ENCODE measurements at places on chromosomes 7 and 10.

- no peak for DNase-seq
Measured at GRCh38 chr7:135193615-135194081, 17.7 kb downstream of the WDR91 start.

DNA sequence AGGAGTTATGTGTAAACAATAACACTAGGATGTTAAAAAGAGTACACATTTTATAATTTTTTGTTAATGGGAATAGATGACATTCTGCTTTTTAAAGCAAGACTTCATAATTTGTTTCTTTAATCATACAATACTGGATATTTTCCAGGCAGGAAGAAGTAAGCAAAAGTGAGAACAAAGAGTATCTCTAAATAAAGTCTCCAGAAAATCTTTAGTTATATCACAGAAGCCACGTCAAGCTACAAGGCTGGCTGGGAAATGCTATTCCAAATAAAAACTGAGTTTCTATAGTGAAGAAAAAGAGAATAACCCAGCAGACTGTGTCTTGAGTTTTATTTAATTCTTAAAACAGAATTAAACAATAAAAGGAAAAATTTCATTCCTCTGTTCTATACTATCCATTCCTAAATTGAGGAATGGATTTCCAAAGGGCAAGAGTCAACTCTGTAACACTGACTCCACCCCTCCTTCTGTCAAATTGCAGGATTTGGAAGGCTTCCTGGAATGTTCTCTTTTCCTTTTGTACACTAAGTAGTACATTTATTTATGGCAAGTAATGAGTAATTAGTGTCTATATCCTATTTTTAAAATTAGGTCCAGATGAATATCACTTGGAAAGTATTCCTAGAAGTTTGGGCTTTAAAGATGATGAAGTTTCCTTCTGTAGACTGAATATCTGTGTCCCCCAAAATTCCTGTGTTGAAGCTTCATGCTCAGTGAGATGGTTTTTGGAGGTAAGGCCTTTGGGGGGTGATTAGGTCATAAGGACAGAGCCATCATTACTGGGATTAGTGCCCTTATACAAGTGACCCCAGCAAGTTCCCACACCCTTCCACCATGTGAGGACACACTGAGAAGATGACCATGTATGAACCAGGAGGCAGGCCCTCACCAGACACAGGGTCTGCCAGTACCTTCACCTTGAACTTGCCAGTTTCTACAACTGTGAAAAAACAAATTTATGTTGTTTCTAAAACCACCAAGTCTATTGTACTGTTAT is 290.9 kb downstream of the CRPPA start:
- no peak for DNase-seq

DNA sequence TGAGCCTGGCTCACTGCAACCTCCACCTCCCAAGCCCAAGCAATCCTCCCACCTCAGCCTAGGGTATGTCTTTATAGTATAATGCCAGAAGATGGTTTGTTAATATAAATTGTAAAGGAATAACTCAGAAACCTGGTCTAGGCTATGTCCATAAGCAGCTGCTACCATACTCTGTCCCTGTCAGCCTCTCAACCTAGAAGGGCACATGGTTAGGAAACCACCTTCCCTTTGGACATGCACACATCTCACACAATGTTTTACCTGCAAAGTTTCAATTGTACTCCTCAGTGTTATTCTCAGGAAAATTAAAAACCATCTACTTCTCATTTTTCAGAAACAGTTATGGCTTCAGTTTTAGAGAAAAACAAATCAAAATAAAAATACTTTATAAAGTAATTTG is 40.1 kb downstream of the ARHGAP21 start:
- no peak for DNase-seq

DNA sequence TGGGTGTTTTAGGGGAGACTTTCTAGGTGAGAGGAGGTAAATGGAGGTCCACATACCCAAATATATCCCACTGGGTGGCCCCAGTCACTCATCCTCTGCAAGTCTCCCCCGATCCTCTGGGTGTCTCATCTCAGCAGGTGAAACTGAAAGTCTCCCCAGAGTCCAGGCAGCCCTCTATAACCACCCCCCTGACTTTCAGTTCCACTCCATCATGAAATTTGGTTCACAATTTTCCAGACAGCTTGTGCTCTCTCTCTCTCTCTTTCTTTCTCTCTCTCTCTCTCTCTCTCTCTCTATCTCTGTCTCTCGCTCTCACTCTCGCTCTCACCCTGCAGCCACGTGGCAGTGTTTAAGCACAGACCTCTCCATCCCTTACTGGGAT is 56.7 kb upstream of the ELN start:
- DNase-seq, result no peak

DNA sequence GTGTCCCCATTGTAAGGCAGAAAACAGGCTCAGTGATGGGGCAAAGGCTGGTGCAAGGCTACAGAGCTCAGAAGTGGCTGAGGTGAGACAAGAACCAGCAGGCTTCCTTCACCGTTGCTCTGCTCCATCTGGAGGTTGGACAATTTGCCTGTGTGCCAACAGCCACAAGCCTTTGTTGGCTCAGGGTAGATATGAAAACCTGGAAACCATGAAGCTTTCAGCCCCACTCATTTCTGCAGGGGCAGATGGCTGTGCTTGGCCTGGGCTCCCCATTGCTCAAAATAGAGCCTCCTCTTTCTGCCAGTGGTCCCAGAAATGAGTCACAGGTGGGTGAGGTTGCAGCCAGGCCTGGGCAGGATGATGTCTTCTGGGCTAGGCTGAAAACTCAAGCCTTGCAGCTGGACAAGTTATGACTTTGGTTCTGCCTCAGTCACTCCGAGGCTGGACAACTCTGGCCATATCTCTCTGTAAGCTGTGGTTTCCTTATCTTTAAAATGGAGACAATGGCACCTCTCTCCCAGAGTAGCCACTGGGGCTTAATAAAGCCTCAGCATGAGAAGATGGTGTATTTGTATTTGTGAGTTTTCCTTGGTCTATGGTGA is 12.2 kb upstream of the ZNF273 start:
- no peak for DNase-seq

DNA sequence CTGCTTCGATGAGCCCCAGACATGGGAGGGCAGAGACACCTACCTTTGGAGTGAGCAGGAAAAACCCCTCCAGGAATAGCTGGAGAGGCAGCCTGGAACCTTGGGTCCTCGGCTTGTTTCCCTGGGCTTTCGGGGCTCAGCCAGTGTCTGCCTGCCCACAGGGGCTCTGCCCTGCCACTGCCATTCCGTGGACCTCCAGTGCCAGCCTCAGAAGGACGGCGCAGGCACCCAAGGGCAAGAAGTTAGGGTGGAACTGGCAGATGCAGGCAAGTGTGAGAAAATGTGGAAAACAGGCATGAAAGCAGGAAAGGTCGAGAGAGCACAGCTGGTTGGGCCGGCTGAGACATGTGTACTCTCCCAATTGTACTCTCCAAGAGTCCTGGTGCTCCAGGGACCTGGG is 281.5 kb downstream of the GRID1 start:
- no peak for DNase-seq

DNA sequence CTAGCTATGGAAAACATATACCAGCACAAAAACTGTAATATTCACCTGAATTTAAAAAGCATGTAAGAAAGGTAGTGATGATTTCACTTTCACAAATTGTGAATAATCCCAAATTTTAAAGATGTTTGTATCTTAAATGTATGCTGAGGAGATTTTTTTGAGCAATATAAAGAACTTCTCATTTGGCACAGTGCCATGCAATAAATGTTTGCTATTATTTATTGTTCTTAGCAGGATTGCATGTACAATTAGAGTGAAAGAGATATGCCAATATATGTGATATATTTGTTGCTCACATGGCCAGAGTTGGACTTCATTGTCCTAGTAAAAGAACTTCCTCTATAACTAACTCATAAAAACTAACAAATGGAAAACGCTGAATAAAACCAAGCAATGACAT is 895.1 kb upstream of the KCND2 start:
- no peak for DNase-seq

DNA sequence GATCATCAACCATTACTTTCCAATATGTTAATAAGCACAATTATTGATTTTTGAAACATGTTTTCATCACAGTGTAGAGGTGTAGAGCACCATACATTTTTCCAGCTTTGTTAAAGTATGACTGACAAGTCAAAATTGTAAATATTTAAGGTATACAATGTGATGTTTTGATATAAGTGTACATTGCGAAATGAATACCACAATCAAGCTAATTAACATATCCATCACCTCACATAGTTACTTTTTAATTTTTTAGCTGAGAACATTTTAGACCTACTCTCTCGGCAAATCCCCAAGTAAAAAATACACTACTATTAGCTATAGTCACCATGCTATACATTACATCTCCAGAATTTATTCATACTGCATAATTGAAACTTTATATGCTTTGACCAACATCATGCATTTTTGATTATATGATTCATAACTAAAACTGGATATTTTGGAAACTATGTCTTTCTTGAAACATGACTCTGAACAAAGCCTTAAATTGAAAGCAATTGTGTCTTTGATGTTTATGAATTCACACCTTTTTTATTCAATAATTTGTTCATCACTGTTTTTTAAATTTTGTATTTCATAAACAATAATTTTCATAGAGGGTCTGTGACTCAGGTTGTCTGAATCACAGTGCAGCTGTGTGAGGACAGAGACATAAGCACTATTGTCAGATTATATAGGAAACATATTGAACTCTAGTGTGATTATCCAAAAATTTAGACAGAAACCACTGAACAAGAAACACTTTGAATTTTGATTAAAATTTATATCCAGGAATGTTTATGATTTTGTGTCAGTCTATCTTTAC is 486.1 kb downstream of the SEMA3D start:
- DNase-seq, result no peak

DNA sequence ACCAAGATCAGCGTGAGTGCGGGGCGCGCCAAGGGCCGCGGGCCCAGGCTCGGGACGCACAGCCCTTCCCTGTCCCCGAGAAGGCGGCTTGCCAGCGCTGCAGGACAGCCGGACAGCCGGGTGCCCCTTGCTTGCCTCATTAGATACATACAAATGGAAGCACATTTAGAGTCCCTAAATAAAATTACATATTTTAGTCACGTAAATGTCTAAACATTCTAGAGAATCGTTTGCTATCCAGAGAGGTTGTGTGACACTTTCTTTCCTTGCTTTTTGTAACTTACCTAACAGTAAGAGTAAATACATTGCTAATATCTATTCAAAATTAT is 4.8 kb downstream of the VSTM2A start:
- no peak for DNase-seq

DNA sequence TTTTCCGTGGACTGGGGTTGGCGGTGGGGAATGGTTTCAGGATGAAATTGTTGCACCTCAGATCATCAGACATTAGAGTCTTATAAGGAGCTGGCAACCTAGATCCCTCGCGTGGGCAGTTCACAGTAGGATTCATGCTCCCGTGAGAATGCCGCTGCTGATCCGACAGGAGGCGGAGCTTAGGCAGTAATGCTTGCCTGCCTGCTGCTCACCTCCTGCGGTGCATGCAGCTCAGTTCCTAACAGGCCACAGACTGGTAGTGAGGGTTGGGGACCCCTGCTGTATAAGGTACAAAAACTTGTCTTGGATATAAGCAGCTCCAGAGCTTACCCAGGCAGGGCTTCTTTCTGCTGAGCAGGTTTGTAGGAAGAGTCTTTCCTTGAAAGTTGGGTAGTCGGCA is 53.9 kb downstream of the SHH start:
- no peak for DNase-seq

- DNase-seq, result no peak
Measured at GRCh38 chr10:29151005-29151404, 137.9 kb upstream of the LYZL1 start.

DNA sequence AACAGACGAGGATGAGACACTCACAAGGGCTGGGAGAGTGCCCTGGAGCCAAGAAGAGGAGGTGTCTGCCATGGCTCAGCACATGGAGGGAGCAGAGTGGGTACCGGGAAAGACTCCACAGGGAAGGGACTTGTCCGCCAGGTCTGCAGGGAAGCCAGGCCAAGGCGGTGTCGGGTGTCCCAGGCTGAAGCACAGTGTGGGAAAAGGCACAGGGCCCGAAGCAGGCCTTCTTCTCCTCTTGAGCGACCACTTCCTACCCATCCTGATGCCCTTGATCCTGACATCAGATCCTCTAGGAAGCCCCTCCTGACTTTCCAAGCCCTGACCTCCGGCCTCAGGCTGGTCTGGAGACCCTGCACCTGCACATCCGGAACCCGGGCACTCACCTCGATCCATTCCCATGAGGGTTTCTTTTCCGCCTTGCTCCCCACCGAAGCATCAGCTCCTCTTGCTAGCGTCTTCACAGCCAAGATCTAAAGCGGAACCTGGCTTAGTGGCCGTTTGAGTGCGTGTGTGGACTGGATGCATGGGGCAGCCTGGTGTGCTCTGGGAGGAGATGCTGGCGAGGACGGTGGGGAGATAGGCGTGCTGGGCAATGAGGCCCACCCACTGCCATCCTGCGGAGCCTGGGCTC is 8.5 kb downstream of the CALML3 start:
- no peak for DNase-seq

DNA sequence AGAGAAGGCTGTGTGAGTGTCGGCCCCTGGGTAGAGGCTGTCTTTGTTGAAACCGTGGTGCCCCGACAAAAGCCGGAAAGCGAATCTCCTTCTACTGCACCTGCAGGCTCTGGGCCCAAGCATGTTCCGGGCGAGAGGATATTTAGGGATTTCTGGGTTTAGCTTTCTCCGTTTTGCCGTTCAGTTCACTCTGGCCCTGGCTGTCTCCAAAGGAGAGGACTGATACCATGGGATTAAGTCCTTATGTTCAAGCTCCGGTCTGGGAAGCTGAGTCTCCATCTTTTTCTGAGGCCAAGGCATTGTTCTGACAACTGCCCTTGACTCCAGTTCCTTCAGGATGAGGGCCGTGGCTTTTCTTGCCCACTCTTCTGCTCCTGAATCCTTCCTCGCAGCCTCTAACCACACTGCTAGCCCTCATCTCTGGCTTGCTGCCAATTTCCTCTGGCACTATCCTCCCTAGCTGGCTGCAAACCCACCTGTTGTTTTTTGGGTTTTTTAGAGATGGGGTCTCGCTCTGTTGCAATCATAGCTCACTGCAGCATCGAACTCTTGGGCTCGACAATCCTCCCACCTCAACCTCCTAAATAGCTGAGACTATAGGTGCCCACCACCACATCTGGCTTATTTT is 206.8 kb downstream of the SKIDA1 start:
- DNase-seq, result no peak

- DNase-seq, result no peak
Measured at GRCh38 chr7:117127585-117128168, 174.4 kb downstream of the ST7 start.

DNA sequence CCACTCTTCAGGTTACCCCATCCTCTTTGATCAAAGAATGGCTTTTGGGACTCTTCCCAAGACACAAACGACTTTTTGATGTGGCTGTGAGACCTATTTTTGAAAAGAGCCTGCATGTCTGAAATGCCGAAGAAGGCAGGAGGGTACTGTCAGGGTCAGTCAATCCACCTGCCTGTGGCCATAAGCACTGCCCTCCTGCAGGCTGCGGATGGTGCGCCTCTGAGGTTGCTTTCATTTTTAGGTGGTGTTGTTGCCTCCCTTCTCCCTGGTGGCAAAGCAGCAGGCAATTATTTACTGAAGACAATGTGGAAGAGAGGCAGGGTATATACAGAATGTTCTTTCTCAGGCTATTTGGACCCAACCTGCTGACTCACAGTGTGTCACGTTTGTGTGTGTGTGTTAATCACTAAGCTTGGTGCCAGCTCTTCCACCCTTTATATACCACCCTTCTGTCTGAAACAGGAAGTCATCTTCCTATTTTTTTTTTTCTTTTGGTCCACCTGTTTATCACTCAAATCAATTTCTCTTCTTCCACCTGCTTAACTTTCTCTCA is 1421.2 kb upstream of the CELF2 start:
- DNase-seq, result no peak

All from stimulated activated CD8-positive, alpha-beta memory T cell treated with anti-CD3 and anti-CD28 coated beads, Interleukin-7, amount 100 ng/mL, for 24 hours (primary cell).